ENCODE measurements at places on chromosomes 2 and 18. TPM values are rescaled to one million over a fixed set of nuclear protein-coding genes. Genes with fewer than 3 reads are reported as not detected.

The CSRNP3 gene
- total RNA-seq = 2.1 TPM

The UGT1A3 gene
- not detected for total RNA-seq

The OTOS gene
- total RNA-seq = not detected

The ACYP2 gene
- total RNA-seq = 7.1 TPM

The SMYD5 gene
- total RNA-seq = 15.0 TPM

The CLEC4F gene
- total RNA-seq = not detected

The ALK gene
- under 0.01 TPM for total RNA-seq

The SERPINB7 gene
- 4.7 TPM for total RNA-seq

The FSIP2 gene
- total RNA-seq = 0.08 TPM

The DNAJC5G gene
- total RNA-seq = not detected

The STPG4 gene
- total RNA-seq = 0.23 TPM

The FAM237A gene
- not detected for total RNA-seq

The FEV gene
- not detected for total RNA-seq

The MBP gene
- total RNA-seq = 28.9 TPM

The PLGLB2 gene
- total RNA-seq = 0.23 TPM

The COPS8 gene
- total RNA-seq = 78.1 TPM

The ITPRIPL1 gene
- 0.75 TPM for total RNA-seq

The MC5R gene
- total RNA-seq = not detected

The VIT gene
- total RNA-seq = 0.15 TPM

The LTBP1 gene
- total RNA-seq = 326 TPM

The CPLX4 gene
- total RNA-seq = not detected

The TEX44 gene
- not detected for total RNA-seq

The SRD5A2 gene
- not detected for total RNA-seq

The PEX13 gene
- 26.2 TPM for total RNA-seq

The TYMS gene
- total RNA-seq = 14.7 TPM

The MDH1B gene
- total RNA-seq = 0.83 TPM

The STK16 gene
- total RNA-seq = 27.1 TPM

The RASGRP3 gene
- total RNA-seq = 4.1 TPM

The C2orf66 gene
- total RNA-seq = 0.08 TPM
